ENCODE measurements at places on chromosomes 12 and 14.

GRCh38 chr14:75453817-75454434 lies 26.1 kb downstream of the JDP2 start:
- no peak for DNase-seq

- no peak for DNase-seq
Observed at GRCh38 chr12:128387811-128388422, 120.9 kb downstream of the TMEM132C start.

DNA sequence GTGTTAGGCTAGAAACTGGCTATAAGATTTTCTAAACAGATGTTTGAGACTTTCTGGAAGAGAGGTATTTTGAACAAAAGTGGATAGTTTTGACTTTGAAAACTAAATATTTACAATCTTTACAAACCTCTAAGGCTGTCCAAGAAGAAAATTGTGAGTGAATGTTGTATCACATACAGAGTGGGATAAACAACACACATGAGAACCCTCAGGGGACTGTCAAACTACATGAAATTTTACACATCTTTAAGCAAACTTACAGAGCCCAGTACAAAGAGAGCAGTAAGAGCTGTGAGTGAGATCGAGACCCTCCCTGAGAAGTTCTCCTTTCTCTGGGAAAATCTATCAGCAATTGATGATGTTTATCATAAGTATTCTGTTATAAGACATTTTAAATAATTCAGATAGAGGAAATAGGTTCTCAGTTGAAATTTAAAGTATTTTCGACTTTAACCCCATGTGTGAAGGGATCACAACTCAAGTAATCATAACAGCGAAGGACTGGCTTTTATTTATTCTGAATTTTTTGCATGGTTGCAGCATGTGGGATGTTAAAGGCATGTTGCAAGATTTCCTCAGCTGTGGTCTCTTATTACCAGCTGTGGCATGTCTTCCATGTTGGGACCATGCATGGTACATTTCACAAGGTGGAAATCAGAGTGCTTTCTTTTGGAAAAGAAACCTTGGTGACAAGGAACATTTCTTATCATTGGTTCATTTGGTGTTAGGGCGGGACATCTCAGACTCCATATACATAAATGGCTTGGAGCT lies 264.0 kb upstream of the PRICKLE1 start:
- DNase-seq: no peak

GRCh38 chr12:29428633-29429032 lies 47.7 kb upstream of the ERGIC2 start:
- peak; percentile 48 for DNase-seq

GRCh38 chr12:19299765-19300164 lies 139.5 kb upstream of the AEBP2 start:
- DNase-seq: peak; percentile 26

DNA sequence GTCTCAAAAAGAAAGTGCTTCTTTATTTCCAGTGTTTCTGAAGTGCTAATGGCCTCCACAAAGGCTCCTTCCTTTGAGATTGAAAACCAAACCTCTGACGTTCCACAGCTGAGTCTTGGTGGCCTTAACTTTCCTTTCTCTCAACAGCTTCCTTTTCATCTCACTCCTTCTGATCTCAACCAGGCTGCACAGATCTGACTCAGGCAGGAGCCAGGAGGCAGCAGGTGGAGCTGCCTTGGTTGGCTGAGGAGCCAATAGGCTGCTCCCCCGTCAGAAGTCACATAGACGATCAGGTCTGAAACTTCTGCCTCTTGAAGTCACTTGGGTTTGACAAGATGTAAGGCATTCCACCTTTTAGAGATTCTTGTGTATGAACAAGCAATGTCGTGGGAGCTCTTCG lies 9.1 kb upstream of the KCNA5 start:
- DNase-seq: no peak

DNA sequence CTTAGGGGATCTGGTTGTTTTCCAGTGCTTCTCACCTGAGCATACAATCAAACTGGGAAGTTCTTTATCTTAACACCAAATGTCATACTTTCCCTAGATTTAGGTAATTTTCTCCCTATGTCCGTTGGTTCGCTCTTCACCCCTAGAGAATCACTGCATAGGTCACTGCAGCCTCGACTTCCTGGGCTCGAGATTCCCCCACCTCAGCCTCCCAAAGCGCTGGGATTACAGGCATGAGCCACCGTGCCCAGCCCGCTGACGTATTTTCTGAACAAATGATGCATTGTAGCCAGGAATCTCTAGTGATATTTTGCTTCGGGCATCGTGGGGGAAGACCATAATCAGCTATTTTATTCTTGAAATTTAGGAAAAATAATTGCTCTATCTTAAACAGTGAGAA lies 1.1 kb upstream of the RPL41 start:
- DNase-seq: no peak

DNA sequence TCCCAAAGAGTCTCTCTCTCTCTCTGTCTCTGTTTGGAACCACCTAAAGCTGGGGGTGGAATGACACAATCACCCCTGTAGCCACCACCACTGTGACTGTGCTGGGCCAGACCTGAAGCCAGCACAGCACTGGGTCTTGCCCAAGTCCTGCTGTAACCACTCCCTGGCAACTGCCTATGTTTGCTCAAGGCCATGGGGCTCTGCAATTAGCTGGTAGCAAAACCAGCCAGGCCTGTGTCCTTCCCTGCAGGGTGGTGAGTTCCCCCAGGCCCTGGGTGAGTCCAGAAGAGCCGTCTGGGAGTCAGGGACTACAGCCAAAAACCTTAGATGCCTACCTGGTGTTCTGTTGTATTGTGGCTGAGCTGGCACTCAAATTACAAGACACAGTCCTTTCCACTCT lies 50.8 kb downstream of the DGLUCY start:
- DNase-seq: no peak

DNA sequence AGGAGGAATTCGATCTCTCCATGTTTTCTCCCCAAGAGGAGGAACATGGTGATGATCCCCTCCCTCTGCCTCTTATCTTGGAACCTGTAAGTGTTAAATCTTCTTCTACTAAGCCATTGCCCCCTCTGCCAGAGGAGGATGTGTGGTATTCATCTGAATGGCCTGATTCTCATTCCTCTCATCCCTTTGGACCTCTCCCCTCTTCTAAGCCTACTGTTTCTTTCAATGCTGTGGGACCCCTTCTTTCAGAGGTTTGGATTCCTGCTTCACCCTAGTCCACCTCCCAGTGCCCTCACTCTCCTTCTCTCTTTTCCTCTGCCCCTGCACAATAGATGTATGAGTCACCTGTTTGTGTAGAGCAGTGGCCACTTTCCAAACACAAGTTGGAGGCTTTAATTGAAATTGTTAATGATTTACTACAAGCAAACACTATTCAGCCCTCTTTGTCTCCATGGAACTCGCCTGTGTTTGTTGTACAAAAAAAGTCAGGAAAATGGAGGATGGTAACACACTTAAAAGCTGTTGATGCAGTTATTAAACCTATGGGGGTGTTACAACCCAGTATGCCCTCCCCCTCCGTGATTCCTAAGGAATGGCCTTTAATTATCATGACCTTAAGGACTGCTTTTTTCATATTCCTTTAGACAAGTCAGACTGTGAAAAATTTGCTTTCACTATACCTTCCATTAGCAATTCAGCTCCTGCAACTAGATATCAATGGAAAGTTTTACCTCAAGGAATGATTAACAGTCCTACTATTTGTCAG lies 192.1 kb upstream of the ALG10B start:
- DNase-seq: no peak

- no peak for DNase-seq
Observed at GRCh38 chr12:107884769-107885694, 110.5 kb downstream of the ASCL4 start.

- DNase-seq: no peak
Observed at GRCh38 chr14:22332686-22333421, 256.2 kb downstream of the DAD1 start.

DNA sequence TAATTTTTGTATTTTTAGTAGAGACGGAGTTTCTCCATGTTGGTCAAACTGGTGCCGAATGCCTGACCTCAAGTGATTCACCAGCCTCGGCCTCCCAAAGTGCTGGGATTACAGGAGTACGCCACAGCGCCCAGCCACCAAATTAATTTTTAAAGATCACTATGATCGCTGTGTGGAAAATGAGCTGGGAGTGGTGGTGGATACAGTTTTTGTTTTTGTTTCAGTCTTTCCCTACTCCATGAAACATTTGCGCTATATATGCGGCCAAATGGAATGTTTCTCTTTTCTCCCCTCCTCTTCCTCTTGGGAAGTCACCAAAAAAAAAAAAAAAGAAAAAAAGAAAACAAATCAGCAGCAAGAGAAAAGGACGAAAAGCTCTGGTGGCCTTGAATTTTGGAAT lies 20.8 kb upstream of the P2RX4 start:
- no peak for DNase-seq

- DNase-seq: no peak
Observed at GRCh38 chr12:108033090-108033489, 96.0 kb upstream of the WSCD2 start.

- no peak for DNase-seq
Observed at GRCh38 chr12:50313256-50313931, 30.1 kb upstream of the LIMA1 start.

DNA sequence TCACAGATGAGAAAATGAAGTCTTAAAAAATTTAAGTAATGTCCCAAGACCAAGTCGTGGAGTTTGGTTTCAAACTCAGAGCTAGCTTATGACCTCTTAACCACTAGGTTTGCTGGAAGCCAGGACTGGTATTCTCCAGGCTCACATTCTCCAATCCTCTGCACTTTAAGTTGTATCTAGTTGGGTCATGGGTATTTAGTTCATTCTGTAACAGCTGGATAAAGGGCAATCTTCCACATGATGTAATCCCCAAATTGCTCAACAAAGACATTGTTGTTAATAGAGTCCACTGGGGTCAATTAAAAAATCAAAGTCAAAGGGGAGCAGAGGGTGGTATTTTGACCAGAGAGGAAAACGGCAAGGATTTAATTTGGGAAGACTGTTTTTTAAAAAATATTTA lies 17.8 kb upstream of the GAS2L3 start:
- no peak for DNase-seq

DNA sequence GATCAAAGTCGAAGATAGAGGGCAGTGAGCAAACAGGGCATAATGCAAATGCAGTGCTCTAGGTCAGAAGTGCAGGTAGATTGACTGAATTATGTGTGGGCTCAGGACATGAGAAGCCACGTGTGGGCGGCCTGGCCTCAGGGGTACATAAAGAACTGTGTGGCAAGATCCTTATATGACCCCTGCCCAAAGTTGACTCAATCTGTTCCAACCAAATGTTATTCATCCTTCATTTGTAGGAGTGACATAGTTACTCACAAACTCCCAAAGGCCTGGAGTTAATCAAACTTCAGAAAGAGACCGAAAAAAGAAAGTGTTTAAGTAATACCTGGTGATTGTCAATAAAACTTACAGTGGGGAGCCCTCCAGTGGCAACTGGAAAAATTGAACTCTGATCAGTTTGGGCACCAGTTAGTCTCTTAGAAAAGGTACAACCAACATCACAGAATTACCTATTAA lies 150.4 kb upstream of the FAR2 start:
- no peak for DNase-seq

GRCh38 chr12:103586132-103586531 lies 941 bp upstream of the STAB2 start:
- no peak for DNase-seq

DNA sequence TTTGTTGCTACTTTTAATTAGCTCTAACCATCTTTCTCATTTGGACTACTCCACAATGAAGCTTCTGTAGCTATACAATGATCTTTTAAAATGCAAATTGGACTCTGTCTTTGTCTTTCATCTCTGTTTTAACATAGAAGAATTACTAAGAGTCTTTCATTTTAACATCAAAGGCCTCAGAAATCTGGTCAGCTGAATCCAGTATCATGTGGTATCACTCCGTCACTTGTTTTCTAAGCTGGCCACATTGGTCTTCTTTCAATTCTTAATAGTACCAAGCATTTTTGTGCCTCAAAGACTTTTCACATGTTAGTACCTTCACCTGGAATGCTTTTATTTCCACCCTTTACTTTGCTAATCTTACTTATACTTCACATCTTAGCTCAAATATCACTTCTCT lies 95.5 kb upstream of the SLC16A7 start:
- no peak for DNase-seq

DNA sequence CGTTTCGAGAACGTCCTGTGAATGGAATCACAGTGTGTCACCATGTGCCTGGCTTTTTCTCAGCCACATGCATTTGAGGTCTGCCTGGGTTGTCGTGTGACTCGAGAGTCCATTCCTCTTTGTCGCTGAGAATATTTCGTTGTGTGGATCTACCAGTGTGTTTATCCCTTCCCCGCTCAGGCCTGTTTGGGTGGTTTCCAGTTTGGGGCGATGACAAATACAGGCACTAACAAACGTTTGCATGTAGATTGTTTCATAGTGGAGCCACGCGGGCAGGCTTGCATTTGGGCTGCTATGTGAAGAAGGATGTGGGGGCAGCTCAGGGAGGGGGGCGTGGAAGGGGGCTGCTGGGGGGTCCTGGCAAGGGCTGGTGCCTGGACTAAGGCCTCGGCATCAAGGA lies 14.1 kb downstream of the RIN3 start:
- no peak for DNase-seq

Data from non-pigmented ciliary epithelial cell (primary cell).